Stimulated activated CD4-positive, alpha-beta T cell treated with anti-CD3 and anti-CD28 coated beads, Interleukin-4, amount 100 ng/mL, for 24 hours (primary cell): ENCODE measurements at places on chromosomes 3 and 15.

- DNase-seq = no peak
Observed at GRCh38 chr3:69746119-69746518, 6.9 kb downstream of the MITF start.

DNA sequence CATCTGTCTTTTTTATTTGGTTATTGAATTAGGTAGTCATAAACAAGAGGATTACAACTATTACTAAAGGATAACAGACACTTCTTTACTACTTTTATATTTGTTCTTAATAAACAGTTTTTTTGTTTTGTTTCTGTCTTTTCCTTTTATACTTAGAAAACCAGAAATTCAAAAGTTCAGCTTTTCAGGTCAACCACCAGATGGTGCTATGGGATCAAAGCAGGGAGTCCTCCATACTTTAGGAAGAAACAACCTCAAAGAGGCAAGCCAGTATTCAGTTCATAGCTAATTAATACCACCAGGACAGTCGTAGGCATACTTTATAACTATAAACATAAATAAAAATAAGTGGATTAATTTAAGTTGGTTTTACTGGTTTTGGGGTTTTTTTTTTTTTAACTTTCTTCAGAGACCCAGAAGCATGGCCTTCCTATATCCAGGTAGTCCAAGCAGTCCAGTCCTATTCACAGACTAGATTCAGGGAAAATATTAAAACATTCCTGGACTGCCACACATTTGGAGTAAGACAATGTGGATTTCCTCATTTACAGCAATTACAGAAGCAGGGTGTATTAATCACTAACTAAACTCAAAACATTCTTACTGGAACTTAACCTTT is 16.0 kb upstream of the EID1 start:
- peak; percentile 59 for DNase-seq

DNA sequence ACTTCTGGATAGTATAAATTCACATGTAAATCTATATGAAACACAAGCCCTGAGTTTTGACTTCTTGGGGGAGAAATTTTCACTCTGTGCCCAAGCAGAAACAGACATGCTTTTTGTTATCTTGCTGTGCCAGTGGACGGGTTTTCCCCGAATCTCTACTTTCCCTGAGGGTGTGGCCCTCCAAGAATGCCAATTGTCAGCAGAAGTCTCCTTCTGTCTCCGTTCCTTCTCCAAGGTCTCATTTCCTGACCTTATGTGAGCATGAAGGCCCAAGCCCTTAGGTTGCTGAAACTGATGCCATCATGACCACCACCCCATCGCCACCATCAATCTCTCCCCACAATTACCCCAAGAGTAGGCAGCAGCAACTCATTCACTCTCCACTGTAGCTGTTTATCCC is 253.8 kb downstream of the XXYLT1 start:
- DNase-seq = no peak

DNA sequence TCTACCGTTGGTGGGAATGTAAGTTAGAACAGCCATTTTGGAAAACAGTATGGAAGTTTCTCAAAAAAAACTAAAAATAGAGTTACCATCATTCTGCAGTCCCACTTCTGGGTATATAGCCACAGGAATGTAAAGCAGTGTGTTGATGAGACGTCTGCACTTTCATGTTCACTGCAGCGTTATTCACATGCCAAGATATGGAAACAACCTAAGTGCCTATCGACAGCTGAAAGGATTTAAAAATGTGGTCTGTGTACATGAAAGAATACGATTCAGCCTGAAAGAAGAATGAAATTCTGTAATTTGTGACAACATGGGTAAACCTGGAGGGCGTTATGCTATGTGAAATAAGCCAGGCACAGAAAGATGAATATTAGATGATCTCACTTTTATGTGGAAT is 157.7 kb downstream of the THSD4 start:
- DNase-seq = no peak

DNA sequence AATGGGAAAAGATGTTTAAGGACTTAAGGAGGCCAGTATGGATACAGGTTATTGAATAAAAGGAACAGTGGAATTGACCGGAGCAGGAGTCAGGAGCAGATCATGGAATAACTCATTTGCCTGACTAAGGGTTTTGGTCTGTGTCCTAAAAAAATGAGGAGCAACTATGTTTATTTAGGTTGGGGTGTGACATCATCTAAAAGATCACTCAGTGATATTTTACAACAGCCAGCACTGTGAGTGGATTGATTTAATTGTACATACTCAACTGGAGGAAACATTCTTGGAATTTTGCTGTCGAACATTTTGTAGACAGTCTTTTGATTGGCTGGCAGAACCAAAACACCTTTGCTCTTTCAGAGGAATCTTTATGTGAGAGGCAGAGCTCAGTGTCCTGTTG is 348.6 kb upstream of the CDIN1 start:
- DNase-seq = no peak
